ENCODE measurements at places on chromosomes 6 and 20.
A peak's percentile ranks its signal among the peaks of the same experiment; 100 is the strongest.

GRCh38 chr6:2579804-2580570 lies 170.7 kb downstream of the MYLK4 start:
- no peak for DNase-seq

DNA sequence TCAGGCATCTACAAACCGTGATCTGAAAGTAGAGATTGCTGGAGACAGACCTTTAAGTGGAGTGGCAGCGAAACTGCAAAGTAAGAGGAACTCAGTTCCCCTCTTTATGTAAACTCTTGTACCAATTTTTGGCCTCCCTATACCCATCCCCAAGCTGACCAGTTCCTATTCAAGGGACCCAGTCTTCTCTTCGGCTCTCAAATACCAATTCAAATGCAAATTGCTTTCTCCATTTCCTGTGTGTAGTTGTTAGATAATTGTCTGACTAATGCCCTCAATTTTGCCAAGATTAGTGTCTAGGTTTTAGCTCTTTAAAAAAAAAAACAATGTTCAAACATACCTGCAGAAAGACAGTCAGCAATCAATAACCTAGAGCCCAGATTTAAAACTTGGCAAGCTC lies 150.9 kb downstream of the EYA4 start:
- DNase-seq = no peak

- DNase-seq = no peak
These were observed 1276.8 kb upstream of the ADGRB3 start for GRCh38 chr6:67358241-67358640.

DNA sequence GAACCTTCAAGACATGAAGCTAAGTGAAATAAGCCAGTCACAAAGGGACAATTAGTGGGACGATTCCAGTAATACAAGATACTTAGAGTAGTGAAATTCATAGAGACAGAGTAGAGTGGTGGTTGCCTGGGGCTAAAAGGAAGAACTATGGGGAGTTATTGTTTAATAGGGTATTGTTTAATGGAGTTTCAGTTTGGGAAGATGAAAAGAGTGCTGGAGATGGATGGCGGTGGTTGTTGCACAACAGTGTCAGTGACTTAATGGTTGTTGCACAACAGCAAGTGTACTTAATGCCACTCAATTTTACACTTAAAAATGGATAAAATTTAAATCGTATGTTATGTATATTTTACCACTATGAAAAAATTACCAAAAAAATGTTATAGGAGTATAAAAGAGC lies 209.7 kb upstream of the TENT5A start:
- DNase-seq = no peak

DNA sequence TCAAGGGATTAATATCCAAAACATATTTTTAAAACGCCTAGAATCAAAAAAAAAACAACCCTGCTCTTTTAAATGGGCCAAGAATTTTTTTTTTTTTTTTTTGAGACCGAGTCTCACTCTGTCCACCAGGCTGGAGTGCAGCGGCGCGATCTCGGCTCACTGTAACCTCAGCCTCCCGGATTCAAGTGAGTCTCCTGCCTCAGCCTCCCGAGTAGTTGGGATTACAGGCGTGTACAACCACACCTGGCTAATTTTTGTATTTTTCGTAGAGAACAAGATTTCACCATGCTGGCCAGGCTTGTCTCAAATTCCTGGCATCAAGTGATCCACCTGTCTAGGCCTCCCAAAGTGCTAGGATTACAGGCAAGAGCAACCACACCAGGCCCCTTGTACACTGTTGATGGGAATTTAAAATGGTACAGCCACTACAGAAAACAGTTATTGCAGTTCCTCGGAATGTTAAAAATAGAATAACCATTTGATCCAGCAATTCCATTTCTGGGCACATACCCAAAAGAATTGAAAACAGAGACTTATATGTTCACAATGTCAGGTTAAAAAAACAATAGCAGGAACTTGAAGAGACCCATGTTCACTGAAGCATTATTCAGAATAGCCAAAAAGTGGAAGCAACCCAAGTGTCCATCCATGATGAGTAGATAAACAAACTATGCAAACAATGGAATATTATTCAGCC lies 3.1 kb upstream of the MYL9 start:
- no peak for DNase-seq

- DNase-seq = no peak
These were observed 102.3 kb upstream of the ZNF217 start for GRCh38 chr20:53695797-53696527.

- peak; percentile 32 for DNase-seq
These were observed at the start of gene OGFR for GRCh38 chr20:62804627-62805154. TSS of gene OGFR (plus strand) at chr20:62804835. CDS start at chr20:62804860, 25 bp downstream.

GRCh38 chr6:4913705-4914419 lies 90.0 kb downstream of the RPP40 start:
- DNase-seq = no peak

- no peak for DNase-seq
These were observed 182.9 kb downstream of the LY86 start for GRCh38 chr6:6771224-6771945.

DNA sequence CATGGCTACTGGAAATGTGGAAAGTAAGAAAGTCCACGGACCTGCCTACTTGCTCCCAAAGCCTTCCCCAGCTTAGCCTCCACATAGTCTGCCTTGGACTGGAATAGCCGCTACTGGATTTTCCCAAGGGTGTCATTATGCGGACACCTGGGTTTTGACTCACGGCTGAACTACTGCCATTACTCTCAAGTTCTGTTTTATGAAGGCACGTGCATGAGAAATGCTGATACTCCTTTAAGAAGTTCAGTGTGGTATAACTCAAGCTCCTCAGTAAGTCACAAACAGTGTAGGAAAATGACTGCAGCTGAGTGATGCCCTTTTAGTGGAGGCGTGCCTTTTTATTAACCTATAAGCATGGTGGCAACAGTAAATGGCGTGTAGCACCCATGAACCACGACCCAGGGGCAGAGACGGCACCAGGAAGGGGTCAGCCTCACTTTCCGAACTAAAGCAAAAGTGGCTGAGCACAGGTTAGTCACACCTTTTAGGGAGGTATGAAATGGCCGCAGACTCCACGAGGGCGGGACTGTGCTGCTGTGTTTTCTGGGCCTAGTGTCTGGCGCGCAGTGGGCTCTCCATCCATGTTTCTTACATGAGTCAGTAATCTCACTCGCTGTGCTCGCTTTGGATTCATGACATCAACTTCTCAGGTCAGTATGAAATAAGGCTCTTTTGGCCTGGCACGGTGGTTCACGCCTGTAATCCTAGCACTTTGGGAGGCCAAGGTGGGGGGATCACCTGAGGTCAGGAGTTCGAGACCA lies 23.9 kb downstream of the PSMG4 start:
- DNase-seq = no peak

DNA sequence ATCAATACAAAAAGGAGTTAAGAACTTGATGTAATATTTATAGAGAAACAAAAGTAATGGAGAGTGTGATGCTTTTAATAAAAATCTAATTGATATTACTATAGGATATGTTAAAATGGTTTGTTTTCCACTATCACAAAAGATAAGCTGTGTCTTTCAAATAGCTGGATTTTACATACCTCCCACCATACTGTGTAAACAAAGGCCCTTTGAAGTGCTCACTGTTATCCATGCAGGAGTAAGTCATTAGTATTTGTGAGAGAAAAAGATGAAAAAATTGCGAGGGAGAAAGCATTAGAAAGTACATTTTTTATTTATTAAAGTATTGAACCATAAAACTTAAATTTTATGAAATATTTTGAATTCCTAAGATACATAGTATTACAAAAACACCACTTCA lies 733.0 kb downstream of the GRIK2 start:
- DNase-seq = no peak

- DNase-seq = no peak
These were observed 238.6 kb downstream of the LRFN2 start for GRCh38 chr6:40348591-40348990.

DNA sequence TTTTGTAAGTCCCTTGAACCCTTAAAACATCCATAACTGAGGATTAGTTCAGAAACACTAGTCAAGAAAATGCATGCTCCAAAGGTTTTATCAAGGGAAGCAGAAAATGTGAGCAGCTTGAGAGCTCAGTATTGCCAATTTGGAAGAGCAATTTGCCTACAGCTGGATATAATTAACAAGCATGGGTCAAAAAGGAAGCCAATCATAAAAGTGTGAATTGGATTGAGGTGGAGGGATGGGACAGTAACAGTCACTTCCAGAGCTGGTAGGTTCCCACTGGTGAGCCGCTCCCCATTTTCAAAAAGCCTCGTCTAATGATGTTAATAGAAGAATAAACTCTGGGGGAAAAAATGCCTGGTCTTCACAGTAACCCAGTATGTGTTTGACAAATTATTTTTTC lies 5.0 kb upstream of the PTPRK start:
- DNase-seq = no peak

DNA sequence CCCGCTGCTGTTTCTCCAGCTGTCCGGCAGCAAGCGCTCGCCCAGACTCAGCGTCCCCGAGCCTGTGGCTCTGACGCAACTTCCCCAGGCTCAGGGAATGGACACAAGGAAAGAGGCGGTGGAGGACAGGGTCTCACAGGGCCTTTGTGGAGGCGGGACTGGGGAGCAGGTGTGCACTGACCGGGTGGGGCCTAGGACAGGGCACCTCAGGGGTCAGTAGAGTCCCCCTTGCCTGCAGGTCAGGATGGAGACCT lies 20.0 kb downstream of the LAMA5 start:
- DNase-seq = no peak

GRCh38 chr6:155185544-155185943 lies 78.3 kb upstream of the CLDN20 start:
- DNase-seq = no peak

DNA sequence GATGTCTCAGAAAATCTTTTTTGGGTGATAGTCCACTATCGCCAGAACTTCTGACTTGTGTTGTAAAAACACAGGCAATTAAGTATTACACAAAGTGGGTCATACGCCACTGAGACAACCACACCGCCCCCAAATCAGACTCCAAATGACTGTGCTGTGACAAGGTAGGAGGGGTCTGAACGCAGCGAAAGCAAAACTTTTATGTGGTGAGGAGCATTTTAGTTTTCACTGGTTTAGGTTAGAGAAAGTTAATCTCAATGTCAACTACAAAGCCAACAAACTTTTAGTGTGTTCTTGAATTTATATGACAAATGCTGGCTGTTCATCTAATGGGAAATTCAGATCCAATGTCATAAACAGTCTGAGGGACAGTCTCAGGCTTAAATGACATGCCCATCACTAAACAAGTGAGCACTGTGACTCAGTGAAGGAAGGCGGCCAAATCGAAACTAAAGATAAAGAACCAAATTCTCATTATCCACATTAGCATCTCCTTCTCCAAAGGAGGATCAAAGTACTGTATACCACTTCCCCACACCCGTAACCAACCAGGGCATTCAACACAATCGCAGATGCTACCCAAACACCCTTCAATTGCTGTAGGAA lies 186.7 kb downstream of the GJA10 start:
- no peak for DNase-seq

GRCh38 chr6:105326216-105326615 lies 76.7 kb downstream of the PREP start:
- DNase-seq = no peak

DNA sequence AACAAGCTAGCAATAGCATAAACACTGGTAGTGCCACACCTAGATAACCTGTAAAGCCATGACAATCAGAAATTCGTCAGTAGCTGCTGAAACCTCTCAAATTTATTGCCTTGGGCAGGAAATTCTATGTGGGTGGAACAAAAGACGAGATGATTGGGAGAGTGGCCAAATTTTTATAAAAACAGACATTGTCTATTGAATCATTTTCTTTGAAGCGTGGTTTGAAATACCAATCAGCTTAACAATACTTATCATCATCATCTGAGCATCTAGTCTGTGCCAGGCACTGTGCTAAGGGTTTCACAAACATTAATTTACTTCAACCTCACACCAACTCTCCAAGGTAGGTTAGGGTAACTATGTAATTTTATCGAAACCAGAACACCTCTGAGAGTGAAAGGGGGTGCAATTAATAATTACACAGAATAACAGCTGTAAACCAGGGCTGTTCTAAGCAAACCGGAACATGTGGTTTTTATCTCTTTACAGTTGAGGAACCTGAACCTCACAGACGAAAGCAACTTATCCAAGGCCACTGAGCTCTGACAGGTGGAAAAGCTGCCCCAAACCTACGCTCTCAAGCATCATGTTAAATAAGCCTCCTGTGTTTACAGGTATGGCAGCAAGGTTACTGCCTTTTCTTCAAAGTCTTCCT lies 43.4 kb downstream of the NHSL1 start:
- no peak for DNase-seq

DNA sequence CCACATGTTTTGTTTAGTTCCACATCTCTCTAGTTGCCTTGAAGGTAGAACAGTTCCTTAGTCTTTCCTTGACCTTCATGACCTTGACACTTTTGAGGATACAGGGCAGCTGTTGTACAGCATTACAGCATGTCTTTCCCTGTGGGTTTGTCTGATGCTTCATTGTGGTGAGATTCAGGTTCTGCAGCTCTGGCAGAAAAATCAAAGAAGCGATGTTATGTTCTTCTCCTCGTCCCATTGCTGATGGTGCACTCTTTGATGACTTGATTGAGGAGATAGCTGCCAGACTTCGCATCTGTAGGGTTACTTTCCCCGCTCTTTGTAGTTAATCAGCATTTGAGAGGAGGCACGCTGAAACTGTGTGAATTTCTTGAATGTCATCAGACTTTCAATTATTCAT lies 12.0 kb downstream of the CEBPB start:
- no peak for DNase-seq

DNA sequence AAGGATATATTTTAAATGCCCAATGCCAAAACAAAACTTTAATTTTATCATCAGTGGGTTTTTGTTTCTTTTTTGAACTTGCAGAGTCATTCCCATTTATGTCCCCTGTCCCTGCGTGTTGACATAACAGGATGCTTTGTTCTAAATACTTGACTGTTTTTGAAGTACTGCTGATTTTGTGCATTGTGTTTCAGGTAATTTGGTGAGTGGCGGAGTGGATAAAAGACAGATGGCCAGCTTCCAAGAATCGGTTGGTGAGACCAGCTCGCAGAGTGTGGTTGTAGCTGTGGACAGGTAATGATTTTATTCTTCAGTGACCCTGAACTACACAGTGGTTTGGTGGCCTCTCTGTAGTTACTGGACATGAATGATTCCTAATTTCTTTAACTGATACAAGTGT lies 50.5 kb upstream of the CSE1L start:
- no peak for DNase-seq

DNA sequence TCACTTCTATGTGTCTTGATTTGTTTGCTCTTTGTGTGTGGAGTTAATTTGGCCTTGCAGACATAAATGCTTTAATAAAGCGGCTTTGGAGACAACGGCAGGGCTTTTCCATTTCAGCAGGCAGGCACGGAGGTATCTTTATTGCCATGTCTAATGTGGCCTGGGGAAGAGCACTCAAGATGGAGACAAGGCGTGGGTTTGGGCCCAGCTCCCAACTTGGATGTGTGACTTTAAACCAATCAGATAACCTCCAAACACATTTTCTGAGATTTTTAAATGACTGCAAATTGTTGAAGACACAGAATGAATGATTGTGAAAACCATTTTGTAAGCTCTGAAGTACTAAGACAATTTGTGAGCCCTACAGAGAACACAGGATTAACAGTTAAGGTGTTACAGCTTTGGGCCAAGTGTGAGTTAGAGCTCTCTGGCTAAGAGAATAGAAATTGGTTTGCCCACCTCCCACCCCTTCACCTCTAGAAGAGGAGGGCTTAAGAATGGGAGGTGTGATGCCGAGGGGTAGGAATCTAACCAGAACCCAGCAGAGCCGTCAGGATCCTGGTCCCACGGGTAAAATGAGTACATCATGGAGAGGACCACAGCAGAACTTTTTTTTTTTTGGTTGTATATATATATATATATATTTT lies 9.0 kb downstream of the DYNLT1 start:
- no peak for DNase-seq

All from stimulated activated CD4-positive, alpha-beta T cell treated with anti-CD3 and anti-CD28 coated beads, Interleukin-1b, Interleukin-23, amount 100 ng/mL, for 1 hour (primary cell).